ENCODE measurements at places on chromosomes 1 and 21. TPM values are rescaled to one million over a fixed set of nuclear protein-coding genes. Genes with fewer than 3 reads are reported as not detected.

Gene S100A9
- total RNA-seq: not detected

Gene POGZ
- total RNA-seq: 18.0 TPM

Gene TDRD5
- under 0.01 TPM for total RNA-seq

Gene HHAT
- 1.9 TPM for total RNA-seq

Gene HSF2BP
- total RNA-seq: 1.00 TPM

Gene COL18A1
- total RNA-seq: 38.1 TPM

Gene KRTAP19-3
- not detected for total RNA-seq

Gene S1PR1
- 11.0 TPM for total RNA-seq

Gene CASQ2
- total RNA-seq: not detected

All from uterine smooth muscle cell (primary cell).